GM23338 (cell line): ENCODE measurements at places on chromosomes 7 and 10.
A peak's percentile ranks its signal among the peaks of the same experiment; 100 is the strongest.

- DNase-seq = no peak
Measured at GRCh38 chr7:133783276-133783675, 343.9 kb upstream of the LRGUK start.

- DNase-seq = no peak
Measured at GRCh38 chr10:120833222-120833928, 17.8 kb upstream of the WDR11 start.

GRCh38 chr7:113188396-113188795, 70.0 kb upstream of the SMIM30 start:
- peak; percentile 53 for DNase-seq

GRCh38 chr7:418636-419280, 100.9 kb downstream of the PDGFA start:
- no peak for DNase-seq

- peak; percentile 83 for DNase-seq
Measured at GRCh38 chr10:36448760-36449691, 676.4 kb upstream of the ANKRD30A start.

DNA sequence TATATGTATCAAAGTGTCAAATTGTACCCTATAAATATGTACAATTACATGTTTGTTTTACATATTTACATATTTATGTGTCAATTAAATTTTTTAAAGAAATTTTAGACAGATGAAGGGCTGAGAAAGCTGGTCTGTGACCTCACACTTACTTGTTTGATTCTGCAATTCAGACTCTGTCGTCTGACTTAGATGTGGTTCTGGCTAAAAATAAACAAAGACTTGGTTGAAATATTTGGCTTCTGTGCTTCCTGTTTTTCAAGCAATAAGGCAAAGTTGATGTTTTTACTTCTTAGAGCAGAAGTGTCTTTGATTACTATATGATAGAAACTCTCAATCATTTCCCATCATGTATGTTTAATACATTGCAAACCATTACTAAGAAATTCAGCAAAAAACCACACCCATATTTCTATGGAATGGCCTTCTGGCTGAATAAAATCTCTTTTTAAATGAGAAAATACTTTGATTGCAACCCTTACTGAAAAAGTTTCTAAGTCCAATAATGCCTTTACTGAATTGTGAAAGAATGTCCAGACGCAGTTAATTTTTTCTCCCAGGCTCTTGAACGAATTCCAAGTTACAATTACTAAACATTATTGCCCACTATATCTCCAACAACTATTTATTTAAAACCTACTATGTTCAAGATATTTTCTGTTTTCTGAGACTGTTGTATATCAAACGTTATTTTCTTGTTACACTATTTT, 59.5 kb upstream of the PRKG1 start:
- DNase-seq = no peak

DNA sequence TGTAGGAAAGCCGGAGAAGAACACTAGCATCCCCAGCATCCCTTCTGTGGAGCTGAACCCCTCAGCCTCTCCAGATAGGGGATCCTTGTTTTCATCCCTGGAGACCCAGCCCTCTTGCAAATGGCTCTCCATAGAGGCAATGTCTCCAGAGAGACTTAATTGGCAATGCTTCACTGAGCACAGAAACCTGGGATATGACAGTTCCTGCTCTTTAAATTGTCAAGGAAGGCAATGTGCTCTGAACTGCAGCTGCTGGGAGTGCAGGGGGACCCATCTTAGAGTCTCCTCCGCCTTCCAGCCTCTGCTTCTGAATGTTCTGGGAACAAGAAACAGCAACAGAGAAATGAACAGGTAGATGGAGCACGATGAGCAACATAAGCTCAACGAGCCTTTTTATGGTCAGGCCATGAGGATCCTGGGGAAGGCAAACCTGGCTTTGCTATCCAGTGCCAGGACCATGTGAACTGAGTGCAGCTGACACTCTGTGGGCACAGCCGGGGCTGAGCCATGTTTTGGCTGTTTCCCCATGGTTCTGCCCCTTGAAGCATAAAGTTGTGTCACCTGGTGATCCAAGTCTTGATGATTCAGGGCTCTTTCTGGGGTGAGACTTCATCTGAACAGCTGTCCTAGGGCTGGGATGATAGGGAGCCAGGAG, 481.0 kb downstream of the PLXNA4 start:
- DNase-seq = no peak

DNA sequence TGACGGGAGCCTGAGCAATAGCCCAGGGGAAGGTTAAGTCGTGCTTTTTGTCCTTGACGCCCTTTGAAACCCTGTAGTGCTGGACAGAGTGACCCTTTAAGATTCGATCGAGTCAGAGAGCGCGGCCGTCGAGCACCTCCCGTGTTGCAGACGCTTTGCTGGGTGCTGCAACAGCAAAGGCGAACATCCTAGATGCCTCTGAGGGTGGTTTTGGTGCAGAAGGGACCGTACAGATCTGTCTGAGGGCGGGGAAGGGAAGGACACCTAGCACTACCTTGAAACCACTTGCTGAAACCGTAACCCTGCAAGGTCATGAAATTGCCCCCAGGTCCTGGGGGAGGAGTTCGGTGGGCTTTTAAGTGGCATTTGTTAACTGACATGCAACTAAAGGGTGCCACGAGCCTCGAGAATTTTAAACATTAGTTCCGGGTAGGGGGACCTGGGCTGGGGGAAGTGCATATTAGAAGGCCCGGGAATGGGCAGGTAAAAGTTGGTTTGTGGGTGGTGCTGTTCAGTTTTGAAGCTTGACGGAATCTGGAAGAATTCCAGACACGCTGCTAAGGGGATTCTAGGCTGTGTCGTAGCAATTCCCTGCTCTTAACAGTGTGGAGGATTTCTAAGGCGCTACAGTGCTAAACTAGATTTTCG, 786 bp downstream of the ATP5F1C start:
- DNase-seq = peak; percentile 8

DNA sequence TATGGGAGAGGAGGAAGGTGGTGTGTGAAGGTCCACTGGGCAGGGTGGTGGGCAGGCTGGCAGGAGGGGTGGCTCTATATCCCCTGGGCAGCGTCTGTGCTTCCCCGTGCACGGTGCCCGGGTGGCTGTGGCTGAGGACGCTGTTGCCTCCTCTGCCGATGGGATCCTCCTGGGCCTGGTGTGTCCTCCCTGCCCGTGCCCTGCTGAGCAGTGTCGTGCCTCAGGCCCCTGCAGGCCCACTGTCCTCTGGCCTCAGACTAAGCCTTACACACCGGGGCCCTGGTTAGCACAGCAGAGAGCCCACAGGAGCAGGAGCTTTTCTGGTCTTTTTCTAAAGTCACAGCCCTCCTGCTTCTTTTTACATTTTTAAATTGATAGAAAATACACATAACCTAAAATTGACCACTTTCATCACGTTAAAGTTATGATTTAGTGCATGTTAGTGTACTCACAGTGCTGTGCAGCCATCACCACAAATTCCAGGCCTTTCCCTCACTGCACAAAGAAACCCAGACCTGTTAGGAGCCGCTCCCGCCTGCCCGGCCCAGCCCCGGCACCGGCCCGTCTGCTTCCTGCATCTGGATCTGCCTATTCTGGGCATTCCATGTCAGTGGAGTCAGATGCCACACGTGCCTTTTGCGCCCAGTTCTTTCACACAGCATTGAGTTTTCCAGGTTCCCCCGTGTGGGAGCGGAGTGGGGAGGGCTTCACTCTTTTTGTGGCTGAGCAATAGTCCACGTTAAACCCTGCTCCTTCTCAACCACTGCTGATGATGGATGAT, 19.4 kb downstream of the PFKFB3 start:
- DNase-seq = no peak

- peak; percentile 59 for DNase-seq
Measured at GRCh38 chr10:120456626-120457430, at the start of gene PLPP4. PLPP4 (plus strand) TSS chr10:120457227; CDS start chr10:120457306, 79 bp downstream.

GRCh38 chr7:112395893-112396292, 54.4 kb upstream of the IFRD1 start:
- no peak for DNase-seq

GRCh38 chr7:55246171-55246570, 119.0 kb upstream of the LANCL2 start:
- DNase-seq = no peak

DNA sequence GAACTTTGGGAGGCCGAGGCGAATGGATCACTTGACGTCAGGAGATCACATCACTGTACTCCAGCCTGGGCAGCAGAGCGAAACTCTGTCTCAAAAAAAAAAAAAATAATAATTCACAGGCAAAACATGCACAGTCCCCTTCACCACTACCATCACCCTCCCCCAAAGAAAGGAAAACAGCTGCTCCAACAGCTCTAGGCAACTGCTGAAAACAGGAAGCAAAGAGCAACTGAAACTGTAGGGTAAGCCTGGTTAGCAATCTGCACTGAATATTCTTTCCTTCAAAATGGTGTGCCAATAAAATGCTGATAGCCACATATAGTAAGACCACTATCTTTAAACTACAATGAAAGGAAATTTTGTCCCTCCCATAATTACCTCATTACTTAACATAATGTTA, 11.8 kb downstream of the NT5C2 start:
- no peak for DNase-seq

- DNase-seq = no peak
Measured at GRCh38 chr10:131436458-131436857, 124.9 kb upstream of the TCERG1L start.
